Right lobe of liver (tissue), 6 donors: ENCODE measurements at places on chromosomes 11 and 22.

DNA sequence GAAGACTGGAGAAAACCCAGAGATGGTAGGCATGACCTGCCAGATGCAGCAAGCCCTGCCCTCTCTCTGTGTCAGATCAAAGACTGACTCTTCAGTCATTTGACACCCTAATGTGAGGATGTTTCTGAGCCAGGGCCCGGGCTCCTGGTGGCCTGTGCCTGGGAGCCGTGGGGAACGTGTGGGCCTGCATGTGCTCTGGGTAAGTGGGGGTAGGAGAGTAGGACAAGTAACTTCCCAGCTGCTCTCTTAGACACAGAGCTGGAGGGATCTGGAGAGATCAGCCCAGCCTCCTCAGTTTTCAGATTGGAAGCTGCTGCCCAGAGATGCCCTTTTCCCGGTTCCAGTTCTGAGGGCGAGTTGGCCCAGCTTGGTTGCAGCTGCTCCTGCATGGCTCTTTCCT, 110.8 kb downstream of the TEAD1 start:
- DNase-seq = no peak

DNA sequence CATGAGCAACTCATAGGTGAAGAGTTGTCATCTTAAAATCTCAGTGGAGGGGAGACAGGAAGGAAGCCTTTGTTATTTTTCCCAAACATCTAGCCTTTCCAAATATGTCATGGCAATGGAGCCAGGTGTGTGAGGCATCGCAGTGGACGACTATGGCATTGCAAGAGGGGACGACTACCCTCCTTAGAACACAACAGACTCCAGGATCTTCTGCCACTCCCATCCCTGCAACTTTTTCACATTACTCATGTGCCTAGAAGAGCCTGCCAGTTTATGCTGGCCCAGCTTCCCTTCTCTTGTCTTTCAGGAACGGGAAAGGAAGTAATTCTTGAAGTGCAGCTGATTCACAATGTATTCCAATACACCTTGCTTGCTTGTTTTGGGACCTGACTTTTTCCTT, 1008.4 kb downstream of the OPCML start:
- no peak for DNase-seq

DNA sequence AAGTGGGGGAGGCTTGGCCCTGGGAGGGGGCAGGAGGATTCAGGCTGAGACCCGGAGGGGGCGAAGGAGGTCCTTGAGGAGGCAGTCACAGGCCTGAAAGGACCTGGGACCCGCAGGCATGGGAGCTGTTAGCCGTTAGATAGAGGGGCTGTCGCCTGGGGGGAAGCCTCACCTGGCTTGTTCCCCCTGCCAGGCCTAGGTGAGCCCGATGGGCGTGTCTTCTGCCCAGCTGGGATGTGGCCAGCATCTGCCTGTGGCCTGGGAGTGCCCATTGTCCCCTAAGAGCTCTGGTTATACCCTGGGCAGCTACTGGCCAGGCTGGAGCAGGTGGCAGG, 1.8 kb upstream of the DUSP8 start:
- DNase-seq = peak; percentile 80

GRCh38 chr22:46934746-46935491, 172.5 kb downstream of the TBC1D22A start:
- DNase-seq = no peak

DNA sequence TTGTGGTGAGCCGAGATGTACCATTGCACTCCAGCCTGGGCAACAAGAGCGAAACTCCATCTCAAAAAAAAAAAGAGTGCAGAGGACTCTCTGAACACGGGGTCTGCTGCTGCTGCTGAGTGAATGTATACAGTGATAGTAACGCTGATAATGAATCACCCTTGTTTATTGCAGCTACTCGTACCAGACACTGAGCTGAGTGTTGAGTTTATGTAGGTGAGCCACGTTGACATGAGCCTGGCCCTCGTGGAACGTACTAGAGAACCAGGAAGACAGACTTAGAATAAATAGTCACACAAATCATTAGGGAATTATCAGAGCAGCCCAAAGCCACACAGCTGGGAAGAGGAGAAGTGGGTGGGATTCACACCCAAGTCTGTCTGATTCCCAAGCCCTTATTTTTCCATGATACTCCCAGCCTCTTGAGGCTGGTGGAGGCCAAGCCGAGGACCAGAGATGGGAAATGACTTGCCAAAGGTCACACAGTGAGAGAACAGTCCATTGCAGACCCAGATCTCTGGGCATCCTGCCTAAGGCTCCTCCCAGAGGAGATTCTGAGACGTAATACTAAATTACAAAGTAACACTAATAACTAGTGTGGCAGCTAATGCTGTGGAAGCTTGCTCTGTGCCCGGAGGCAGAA, 34.8 kb downstream of the MB start:
- no peak for DNase-seq

DNA sequence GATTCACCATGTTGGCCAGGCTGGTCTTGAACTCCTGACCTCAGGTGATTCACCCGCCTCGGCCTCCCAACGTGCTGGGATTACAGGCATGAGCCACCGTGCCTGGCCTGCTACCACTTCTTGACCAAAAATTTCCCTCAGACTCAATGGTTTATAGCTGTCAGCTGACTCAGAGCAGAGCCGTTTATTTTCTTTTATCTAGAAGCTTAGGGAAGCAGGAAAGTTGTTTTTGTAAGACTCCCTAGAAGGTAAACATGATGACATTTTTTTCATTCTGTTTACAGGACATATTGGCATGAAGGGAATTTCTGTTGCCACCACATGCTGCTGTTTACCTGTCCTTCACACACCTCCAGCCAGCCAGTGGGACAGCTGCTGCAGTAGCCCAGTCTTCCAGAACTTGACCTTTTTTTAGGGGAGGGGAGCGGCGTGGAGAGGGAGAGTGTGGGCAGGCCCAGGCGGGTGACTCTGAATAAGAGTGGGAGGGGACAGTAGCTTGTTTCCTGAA, 56.1 kb upstream of the PTPRJ start:
- DNase-seq = peak; percentile 52

GRCh38 chr11:92226331-92227229, 2.0 kb downstream of the FAT3 start:
- DNase-seq = no peak

- no peak for DNase-seq
Observed at GRCh38 chr11:128669506-128670270, 24.2 kb upstream of the FLI1 start.

GRCh38 chr11:46710821-46711269, 8.2 kb upstream of the F2 start:
- no peak for DNase-seq

DNA sequence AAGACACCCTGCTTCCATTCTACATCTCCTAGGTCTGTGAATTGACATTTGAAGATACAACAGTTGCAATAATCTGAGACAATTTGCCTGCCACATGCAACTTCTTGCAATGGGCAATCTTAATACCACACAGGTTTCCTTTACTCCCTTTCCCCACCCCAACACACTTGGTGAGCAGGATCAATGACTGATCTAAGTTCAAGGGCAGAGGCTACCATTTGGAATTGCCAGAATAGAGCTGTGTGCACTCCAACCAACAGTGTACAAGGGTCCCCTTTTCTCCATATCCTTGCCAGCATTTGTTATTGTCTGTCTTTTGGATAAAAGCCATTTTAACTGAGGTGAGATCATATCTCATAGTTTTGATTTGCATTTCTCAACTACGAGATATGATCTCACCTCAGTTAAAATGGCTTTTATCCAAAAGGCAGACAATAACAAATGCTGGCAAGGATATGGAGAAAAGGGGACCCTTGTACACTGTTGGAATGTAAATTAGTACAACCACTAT, 2.9 kb upstream of the NNMT start:
- no peak for DNase-seq
